ENCODE measurements at places on chromosomes 1 and 21.

- H3K36me3 ChIP-seq: no peaks in the 10 kb centered on the region
- peak within 1 kb of the TSS; percentile 90 for H3K27ac ChIP-seq
- peaks cover 44% of the 10 kb centered on the region for H3K4me1 ChIP-seq
- peak; percentile 88 for DNase-seq
- no peaks in the 10 kb centered on the region for H3K27me3 ChIP-seq
These were observed at the start of gene ARHGEF11 for GRCh38 chr1:157045250-157046218. Gene ARHGEF11 (minus strand): TSS chr1:157045742. CDS start chr1:157044330, 1,412 bp downstream.

GRCh38 chr1:240091614-240092300 lies at the start of gene FMN2:
Gene FMN2 (plus strand): TSS chr1:240091883. CDS start chr1:240092110, 227 bp downstream.
- peaks cover 21% of the 10 kb centered on the region for H3K4me1 ChIP-seq
- H3K36me3 ChIP-seq: no peaks in the 10 kb centered on the region
- H3K27me3 ChIP-seq: peaks cover 48% of the 10 kb centered on the region
- no peak for DNase-seq
- peak within 1 kb of the TSS; percentile 40 for H3K4me3 ChIP-seq

DNA sequence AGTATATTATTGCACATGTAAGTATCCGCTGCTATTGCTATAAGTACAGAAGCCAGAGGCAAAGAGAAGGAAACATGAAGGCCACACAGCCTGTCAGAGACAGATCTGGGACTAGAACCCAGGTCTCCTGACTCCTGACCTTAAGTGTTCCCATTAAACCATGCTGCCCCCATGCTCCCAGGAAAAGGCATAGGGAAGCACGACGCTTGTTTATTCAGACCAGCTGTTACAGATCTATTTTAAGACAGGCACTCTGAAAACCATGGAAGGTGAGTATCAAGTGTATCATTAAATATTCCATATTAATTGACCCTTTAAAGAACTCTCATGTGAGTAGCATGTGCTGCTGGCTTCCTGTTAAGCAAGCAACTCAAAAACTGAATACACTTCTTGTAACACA lies 11.4 kb downstream of the VAV3 start:
- H3K4me3 ChIP-seq: no peak overlapping the region
- no peak for DNase-seq

DNA sequence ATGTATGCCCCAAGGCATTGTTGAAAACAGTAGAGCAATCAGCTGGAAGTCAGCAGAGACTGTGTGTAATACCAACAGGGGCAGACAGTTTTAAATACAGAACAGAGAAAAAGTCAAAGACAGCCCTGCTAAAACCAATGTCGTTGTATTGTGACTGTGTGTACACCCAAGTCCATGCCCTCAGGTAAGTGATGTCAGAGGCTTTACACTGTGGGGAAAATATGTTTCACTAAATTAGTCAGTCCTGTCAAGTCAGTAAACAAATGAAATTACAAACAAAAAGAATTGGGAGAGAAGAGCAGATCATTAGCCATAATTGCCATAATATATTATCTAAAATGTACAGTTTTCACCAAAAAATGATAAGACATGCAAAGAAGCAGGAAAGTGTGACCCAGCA lies 2.4 kb upstream of the CYP2J2 start:
- H3K27me3 ChIP-seq: peaks cover 22% of the 10 kb centered on the region
- peaks cover 12% of the 10 kb centered on the region for H3K4me1 ChIP-seq
- H3K36me3 ChIP-seq: no peaks in the 10 kb centered on the region

- no peak for DNase-seq
- H3K27ac ChIP-seq: no peak overlapping the region
- H3K4me1 ChIP-seq: no peaks in the 10 kb centered on the region
- no peak overlapping the region for H3K4me3 ChIP-seq
- H3K27me3 ChIP-seq: no peaks in the 10 kb centered on the region
- no peaks in the 10 kb centered on the region for H3K36me3 ChIP-seq
These were observed 476.7 kb upstream of the CAMK1G start for GRCh38 chr1:209106861-209107260.

DNA sequence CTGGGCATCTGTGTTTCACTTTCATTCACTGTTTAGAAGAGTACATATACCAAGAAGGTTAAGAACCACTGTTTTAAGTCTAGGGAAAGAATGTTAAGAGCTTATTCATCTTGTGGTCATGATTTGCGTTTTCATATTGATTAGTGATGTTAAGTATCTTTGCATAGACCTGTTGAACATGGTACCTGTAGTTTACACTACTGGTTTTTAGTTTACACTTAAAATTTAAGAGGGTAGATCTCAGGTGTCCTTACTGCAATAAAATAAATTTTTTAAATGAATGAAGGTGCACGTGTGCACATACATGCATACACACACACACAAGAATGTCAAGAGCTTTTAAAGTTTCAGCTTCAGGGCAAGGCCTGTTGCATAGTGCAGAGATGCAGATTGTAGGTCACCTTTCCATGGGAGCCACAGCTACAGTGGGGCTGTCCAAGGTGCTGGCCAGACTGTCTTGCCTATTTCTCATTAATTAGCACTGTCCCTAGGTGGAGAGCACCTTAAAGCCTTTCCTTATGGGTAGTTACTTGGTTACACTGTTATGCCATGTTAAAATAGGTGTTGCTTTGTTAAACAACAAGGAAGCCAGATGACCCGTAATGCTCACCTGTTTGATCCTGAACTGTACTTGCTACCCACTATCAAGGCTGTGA lies 543.0 kb upstream of the DAB1 start:
- H3K4me3 ChIP-seq: no peak overlapping the region
- DNase-seq: no peak
- H3K36me3 ChIP-seq: no peaks in the 10 kb centered on the region
- no peak overlapping the region for H3K27ac ChIP-seq
- H3K4me1 ChIP-seq: no peaks in the 10 kb centered on the region

GRCh38 chr1:63004868-63005267 lies 220.9 kb downstream of the ATG4C start:
- H3K4me1 ChIP-seq: no peaks in the 10 kb centered on the region
- no peaks in the 10 kb centered on the region for H3K36me3 ChIP-seq
- peaks cover 17% of the 10 kb centered on the region for H3K27me3 ChIP-seq
- no peak overlapping the region for H3K4me3 ChIP-seq
- DNase-seq: no peak
- H3K27ac ChIP-seq: no peak overlapping the region

- no peaks in the 10 kb centered on the region for H3K36me3 ChIP-seq
- no peak overlapping the region for H3K27ac ChIP-seq
- DNase-seq: no peak
- H3K4me1 ChIP-seq: no peaks in the 10 kb centered on the region
- H3K4me3 ChIP-seq: no peak overlapping the region
These were observed 38.7 kb downstream of the FASLG start for GRCh38 chr1:172697534-172698002.

DNA sequence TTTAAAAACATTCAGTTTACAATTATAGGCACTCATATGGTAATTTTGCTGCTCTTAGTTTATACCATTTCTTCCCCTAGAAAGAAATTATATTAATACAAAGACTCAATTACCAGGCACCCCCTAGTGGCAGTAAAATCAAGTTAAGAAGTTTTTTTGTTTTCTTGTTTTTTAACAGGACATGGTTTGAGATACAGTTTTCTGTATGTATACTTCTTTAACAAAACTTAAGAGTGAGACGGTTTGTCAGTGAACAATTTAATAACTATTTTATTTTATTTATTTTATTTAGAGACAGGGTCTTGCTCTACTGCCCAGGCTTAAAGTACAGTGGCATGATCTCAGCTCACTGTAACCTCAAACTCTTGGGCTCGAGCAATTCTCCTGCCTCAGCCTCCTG lies 224.6 kb downstream of the FAF1 start:
- no peaks in the 10 kb centered on the region for H3K27me3 ChIP-seq
- DNase-seq: no peak
- H3K4me1 ChIP-seq: no peaks in the 10 kb centered on the region

- no peaks in the 10 kb centered on the region for H3K27me3 ChIP-seq
- H3K4me1 ChIP-seq: peaks cover 18% of the 10 kb centered on the region
- no peak for DNase-seq
- H3K27ac ChIP-seq: no peak overlapping the region
- H3K4me3 ChIP-seq: no peak overlapping the region
These were observed 2.7 kb downstream of the COL8A2 start for GRCh38 chr1:36122062-36123030.

DNA sequence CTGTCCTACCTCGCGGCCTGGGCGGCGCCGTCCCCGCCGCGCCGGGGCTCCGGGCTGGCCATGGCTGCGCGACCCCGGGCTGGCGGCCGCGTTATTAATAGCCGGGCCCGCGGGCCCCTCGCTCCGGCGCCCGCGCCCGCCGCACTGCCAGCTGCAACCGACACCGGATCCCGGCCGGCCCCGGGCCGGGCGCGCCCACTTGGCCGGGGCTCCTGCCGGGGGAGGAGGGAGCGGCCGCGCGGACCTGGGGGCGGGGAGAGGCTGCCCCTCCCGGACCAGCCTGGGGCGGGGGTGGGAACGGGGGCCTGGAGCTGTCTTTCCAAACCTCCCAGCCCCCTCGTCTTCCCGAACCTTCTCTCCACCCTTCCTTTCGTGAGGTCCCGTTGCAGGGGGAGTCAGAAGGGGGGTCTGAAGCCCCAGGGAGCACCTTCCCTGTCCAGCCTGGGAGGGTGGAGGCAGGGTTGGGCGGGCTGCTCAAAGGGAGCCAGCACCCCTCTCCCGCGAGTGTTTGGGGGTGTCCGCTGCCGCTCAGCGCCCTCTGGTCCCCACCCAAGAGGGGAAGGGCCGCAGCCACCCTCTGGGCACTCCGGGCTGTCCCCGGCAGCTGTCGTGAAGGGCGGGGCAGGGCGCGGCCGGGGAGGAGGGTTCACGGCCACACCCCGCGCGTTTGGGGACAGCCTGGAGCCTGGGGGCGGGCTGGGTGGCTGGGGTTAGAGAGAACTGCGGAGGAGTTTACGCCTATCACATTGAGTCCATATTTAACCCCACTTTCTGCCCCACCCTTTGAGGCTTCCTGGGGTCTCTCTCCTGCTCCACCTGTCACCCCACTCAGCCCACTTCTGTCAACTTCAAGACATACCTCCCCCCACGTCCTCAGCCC lies at the start of gene SYNC:
Gene SYNC (minus strand): TSS at position 172 of the 880 bp plus-strand sequence. CDS start 110 bp downstream, at position 62.
- H3K36me3 ChIP-seq: no peaks in the 10 kb centered on the region
- H3K4me3 ChIP-seq: peak within 1 kb of the TSS; percentile 81
- peak within 1 kb of the TSS; percentile 87 for H3K27ac ChIP-seq
- H3K27me3 ChIP-seq: no peaks in the 10 kb centered on the region
- peak; percentile 84 for DNase-seq

DNA sequence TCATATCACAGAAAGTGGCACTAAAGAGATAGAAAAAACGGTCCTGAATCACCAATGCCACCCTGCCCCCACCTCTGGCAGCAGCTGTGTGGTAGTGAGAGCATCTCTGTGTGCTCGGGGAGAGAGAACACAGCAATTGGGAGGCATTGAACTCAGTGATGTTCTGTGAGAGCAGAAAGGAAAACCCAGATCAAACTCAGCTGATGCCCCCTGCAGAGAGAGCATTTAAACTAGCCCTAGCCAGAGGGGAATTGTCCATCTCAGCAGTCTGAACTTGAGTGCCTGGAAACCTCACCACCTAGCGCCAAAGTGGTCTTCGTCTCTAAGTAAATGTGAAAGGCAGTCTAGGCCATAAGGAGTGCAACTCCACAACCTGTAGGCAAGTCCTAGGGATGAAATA lies 21.3 kb downstream of the SLC44A5 start:
- DNase-seq: no peak
- H3K4me3 ChIP-seq: no peak overlapping the region
- no peak overlapping the region for H3K27ac ChIP-seq
- no peaks in the 10 kb centered on the region for H3K27me3 ChIP-seq
- no peaks in the 10 kb centered on the region for H3K36me3 ChIP-seq

GRCh38 chr1:183567584-183567983 lies 22.7 kb downstream of the NCF2 start:
- no peaks in the 10 kb centered on the region for H3K36me3 ChIP-seq
- no peak overlapping the region for H3K27ac ChIP-seq
- H3K27me3 ChIP-seq: no peaks in the 10 kb centered on the region
- no peak for DNase-seq
- H3K4me1 ChIP-seq: no peaks in the 10 kb centered on the region

- H3K4me1 ChIP-seq: no peaks in the 10 kb centered on the region
- no peak overlapping the region for H3K27ac ChIP-seq
These were observed 125.8 kb downstream of the TLR5 start for GRCh38 chr1:223017291-223017690.

GRCh38 chr1:109806733-109807400 lies 43.1 kb upstream of the EPS8L3 start:
- H3K4me1 ChIP-seq: peaks cover 29% of the 10 kb centered on the region
- H3K27ac ChIP-seq: no peak overlapping the region
- no peaks in the 10 kb centered on the region for H3K36me3 ChIP-seq
- no peak overlapping the region for H3K4me3 ChIP-seq
- peak; percentile 55 for DNase-seq
- no peaks in the 10 kb centered on the region for H3K27me3 ChIP-seq

- no peaks in the 10 kb centered on the region for H3K36me3 ChIP-seq
- no peaks in the 10 kb centered on the region for H3K4me1 ChIP-seq
- H3K4me3 ChIP-seq: no peak within 1 kb of the TSS
- no peak for DNase-seq
These were observed at the start of gene PAPPA2 for GRCh38 chr1:176462674-176463378. Gene PAPPA2 (plus strand): TSS chr1:176463175. CDS start chr1:176556323, 93,148 bp downstream.

GRCh38 chr1:232697187-232697822 lies 67.4 kb upstream of the SIPA1L2 start:
- H3K27ac ChIP-seq: no peak overlapping the region
- no peaks in the 10 kb centered on the region for H3K36me3 ChIP-seq
- peaks cover 15% of the 10 kb centered on the region for H3K27me3 ChIP-seq
- peaks cover 9% of the 10 kb centered on the region for H3K4me1 ChIP-seq
- no peak for DNase-seq

- H3K4me3 ChIP-seq: no peak overlapping the region
- H3K36me3 ChIP-seq: no peaks in the 10 kb centered on the region
- no peak overlapping the region for H3K27ac ChIP-seq
- no peaks in the 10 kb centered on the region for H3K4me1 ChIP-seq
These were observed 59.2 kb downstream of the TBX15 start for GRCh38 chr1:118928739-118929554.

GRCh38 chr1:94661431-94661932 lies 119.9 kb upstream of the F3 start:
- no peak overlapping the region for H3K4me3 ChIP-seq
- no peaks in the 10 kb centered on the region for H3K4me1 ChIP-seq
- no peaks in the 10 kb centered on the region for H3K27me3 ChIP-seq
- no peak overlapping the region for H3K27ac ChIP-seq

- no peak for DNase-seq
- no peaks in the 10 kb centered on the region for H3K36me3 ChIP-seq
- no peak overlapping the region for H3K4me3 ChIP-seq
These were observed 35.8 kb downstream of the ACOT11 start for GRCh38 chr1:54583871-54584270.

DNA sequence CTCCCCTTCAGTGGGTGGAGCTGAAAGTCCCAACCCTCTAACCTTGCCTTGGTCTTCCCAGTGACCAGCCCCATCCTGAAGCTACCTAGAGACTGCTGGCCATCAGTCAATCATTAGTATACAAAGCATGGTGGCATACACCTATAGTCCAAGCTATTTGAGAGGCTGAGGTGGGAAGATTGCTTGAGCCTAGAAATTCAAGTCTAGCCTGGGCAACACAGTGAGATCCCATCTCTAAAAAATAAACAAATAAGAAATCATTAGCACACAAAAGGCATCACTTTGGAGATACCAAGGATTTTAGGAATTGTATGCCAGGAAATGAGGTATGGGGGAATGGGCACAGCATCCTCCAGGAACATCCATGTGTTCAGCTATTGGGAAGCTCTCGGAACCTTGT lies 4.4 kb upstream of the IFI6 start:
- no peaks in the 10 kb centered on the region for H3K27me3 ChIP-seq
- peaks cover 15% of the 10 kb centered on the region for H3K4me1 ChIP-seq
- no peak for DNase-seq

All from suprapubic skin (tissue), 4 donors.